Thoracic aorta (tissue), 2 donors: ENCODE measurements at places on chromosomes 7 and 10. TPM values are rescaled to one million over a fixed set of nuclear protein-coding genes. Genes with fewer than 3 reads are reported as not detected.

The C7orf33 gene
- not detected for total RNA-seq

The OR2A5 gene
- total RNA-seq = not detected

The C10orf67 gene
- total RNA-seq = not detected

The GOLGA7B gene
- not detected for total RNA-seq

The MRLN gene
- not detected for total RNA-seq

DNA sequence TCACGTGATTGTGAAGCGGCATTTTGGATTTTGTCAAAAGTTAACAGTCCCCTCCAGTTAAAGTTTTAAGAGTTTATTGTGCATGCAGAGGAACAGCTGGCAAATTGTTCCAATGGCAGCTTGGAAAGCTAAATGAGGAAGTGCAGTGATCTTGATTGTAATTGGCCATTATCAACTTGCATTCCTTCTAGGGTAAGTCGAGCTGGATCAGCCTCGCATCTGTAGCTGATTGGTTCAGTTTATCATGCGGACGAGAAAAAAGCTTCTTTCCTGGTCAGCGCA, 566 bp downstream of the ZNF789 start:
- DNase-seq = no peak
- no peaks in the 10 kb centered on the region for H3K36me3 ChIP-seq
- no peak overlapping the region for H3K27ac ChIP-seq

- H3K27me3 ChIP-seq = no peaks in the 10 kb centered on the region
- no peak overlapping the region for H3K27ac ChIP-seq
- no peak overlapping the region for H3K4me3 ChIP-seq
- no peak for DNase-seq
- no peaks in the 10 kb centered on the region for H3K4me1 ChIP-seq
Measured at GRCh38 chr7:98562871-98563495, 54.1 kb upstream of the NPTX2 start.

GRCh38 chr7:107609811-107610261, 29.8 kb downstream of the BCAP29 start:
- H3K36me3 ChIP-seq = peaks cover 15% of the 10 kb centered on the region
- no peaks in the 10 kb centered on the region for H3K27me3 ChIP-seq
- H3K27ac ChIP-seq = peak overlapping the region; percentile 56
- no peak for DNase-seq
- H3K4me1 ChIP-seq = peaks cover 20% of the 10 kb centered on the region

DNA sequence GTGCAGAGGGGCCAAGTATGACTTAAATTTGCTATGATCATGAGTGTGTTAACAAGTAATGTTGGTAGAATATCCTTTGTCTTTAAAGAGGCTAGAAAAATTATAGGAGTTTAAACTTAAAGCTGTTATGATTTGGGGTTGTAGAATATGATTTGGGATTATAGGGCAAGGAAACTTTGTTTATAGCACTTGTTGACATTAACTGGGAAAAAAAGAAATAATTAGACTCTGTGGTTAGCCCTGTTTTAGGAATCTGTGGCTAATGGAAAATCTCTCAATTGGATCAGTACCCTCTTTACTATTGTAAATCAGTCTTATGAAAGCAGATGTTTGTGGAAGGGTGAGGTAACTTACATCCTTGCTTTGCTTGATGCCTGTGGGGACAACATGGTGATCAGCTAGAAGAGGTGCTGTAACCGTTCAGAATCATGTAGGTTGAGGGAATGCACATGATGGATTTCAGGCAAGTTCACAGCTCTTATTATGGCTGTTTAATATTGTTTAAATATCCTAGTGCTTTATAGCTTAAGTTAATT, 11.1 kb downstream of the ING3 start:
- H3K4me1 ChIP-seq = no peaks in the 10 kb centered on the region
- H3K36me3 ChIP-seq = peaks cover 5% of the 10 kb centered on the region
- no peak overlapping the region for H3K27ac ChIP-seq
- no peak overlapping the region for H3K4me3 ChIP-seq
- H3K27me3 ChIP-seq = no peaks in the 10 kb centered on the region

DNA sequence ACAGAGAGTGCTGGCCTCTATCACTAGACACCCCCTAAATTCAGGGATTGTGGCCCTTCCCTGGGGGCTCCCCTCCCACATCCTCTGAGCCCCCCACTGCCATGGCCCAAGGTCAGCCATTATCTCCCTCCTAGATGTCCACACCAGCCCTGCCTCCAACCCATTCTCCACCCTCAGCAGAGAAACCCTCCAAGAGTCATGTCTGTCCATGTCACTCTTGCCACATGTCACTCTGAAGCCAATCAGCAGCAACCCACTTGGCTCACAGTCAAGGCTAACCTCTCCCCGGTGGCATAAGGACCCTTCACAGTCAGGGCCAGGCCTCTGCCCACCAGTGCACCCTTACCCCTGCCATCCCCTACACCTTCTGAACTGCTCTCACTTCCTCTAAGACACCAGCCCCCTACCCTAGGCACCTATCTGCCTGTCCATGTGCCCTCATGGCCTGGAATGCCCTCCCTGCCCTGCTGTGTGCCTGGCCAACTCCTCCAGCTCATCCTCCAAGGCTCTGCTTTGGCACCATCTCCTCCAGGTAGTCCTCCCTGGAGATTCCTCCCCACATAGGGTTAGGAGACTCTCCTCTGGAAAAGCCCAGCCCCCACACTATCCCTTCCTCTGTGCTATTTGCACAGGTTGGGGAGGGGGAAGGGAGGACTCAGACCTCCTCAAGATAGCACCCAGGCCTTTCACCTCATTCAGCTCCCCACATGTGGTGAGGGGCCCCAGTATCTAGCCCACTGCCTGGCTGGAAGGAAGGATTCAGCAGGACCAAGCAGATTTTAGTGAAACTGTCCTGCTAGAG, 83.7 kb downstream of the GRID1 start:
- no peaks in the 10 kb centered on the region for H3K4me1 ChIP-seq
- no peak for DNase-seq
- no peak overlapping the region for H3K4me3 ChIP-seq
- no peaks in the 10 kb centered on the region for H3K36me3 ChIP-seq
- H3K27ac ChIP-seq = no peak overlapping the region

GRCh38 chr10:17768957-17769356, 17.0 kb downstream of the TMEM236 start:
- no peaks in the 10 kb centered on the region for H3K27me3 ChIP-seq
- H3K27ac ChIP-seq = no peak overlapping the region
- no peaks in the 10 kb centered on the region for H3K4me1 ChIP-seq
- H3K4me3 ChIP-seq = no peak overlapping the region

DNA sequence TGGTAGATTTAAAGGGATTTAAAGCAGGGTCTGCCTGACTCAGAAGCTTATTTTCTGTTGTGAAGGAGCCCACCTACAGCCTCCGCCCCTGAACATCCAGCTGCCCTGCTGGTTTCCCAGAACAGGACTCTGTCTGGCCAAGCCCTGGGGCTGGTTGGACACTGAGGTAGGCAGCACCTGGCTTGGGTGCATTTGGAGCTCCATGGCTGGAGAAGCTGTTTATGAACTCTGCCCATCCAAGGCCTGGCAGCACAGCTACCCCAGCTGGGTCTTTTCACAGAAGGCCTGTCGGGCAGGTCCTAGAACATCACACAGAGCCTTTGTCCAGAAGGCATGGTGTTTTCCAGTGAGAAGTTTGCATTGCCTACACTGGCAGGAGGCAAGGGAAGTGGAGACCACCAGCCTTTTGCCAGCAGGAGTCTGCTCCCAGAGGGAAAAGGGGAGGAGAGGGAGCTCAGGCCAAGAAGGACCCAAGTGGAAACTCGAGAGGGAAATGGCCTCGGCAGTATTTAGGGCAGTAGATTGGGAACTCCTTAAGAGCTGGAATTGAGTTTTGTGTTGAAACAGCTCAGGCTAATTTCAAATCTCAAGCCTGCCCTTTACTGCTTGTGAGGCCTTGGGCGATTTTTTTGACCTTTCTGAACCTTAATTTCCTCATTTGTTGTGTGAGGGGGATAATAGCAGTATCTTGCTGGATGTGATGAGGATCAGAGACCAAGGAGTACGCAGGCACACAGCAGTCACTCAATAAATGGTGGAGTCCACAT, 12.3 kb upstream of the PDCD4 start:
- no peak for DNase-seq
- H3K4me1 ChIP-seq = peaks cover 39% of the 10 kb centered on the region
- H3K36me3 ChIP-seq = no peaks in the 10 kb centered on the region
- H3K4me3 ChIP-seq = no peak overlapping the region
